ENCODE measurements at places on chromosomes 12 and 14. TPM values are rescaled to one million over a fixed set of nuclear protein-coding genes. Genes with fewer than 3 reads are reported as not detected.

GRCh38 chr14:80003138-80003537, 208.2 kb downstream of the DIO2 start:
- H3K27me3 ChIP-seq = no peaks in the 10 kb centered on the region
- no peak overlapping the region for H3K4me3 ChIP-seq
- no peak for DNase-seq
- no peaks in the 10 kb centered on the region for H3K4me1 ChIP-seq
- no peaks in the 10 kb centered on the region for H3K36me3 ChIP-seq

DNA sequence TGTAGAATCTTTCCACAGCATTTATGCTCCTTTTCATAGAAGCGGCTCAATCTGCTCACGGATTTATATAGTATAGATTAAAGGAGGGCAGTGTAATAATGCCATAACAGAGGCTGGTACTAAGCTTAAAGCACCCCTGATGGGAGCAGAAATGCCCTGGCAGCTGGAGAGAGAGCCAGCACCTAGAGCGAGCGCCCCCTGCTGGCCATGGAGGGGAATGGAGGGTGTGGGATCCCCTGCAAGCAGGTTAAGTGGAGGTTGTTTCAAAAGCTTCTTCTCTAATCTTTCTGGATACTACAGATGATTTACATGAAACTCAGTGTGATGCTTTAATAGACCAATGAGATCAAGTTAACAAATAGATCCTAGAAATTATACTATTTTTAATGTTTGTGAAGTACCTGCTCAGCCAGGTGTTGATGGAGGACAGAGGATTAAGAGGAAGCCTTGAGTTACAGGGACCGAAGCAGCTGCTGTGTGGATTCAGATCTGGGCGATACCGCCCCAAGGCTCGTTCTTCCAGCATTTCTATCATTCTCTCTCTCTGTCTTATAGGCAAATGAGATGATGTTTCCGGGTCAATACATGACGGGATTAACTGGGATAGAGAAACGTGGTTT, 1519.3 kb upstream of the TMEM132C start:
- H3K4me3 ChIP-seq = no peak overlapping the region
- no peaks in the 10 kb centered on the region for H3K36me3 ChIP-seq
- no peak overlapping the region for H3K27ac ChIP-seq
- H3K4me1 ChIP-seq = no peaks in the 10 kb centered on the region
- no peak for DNase-seq
- no peaks in the 10 kb centered on the region for H3K27me3 ChIP-seq

DNA sequence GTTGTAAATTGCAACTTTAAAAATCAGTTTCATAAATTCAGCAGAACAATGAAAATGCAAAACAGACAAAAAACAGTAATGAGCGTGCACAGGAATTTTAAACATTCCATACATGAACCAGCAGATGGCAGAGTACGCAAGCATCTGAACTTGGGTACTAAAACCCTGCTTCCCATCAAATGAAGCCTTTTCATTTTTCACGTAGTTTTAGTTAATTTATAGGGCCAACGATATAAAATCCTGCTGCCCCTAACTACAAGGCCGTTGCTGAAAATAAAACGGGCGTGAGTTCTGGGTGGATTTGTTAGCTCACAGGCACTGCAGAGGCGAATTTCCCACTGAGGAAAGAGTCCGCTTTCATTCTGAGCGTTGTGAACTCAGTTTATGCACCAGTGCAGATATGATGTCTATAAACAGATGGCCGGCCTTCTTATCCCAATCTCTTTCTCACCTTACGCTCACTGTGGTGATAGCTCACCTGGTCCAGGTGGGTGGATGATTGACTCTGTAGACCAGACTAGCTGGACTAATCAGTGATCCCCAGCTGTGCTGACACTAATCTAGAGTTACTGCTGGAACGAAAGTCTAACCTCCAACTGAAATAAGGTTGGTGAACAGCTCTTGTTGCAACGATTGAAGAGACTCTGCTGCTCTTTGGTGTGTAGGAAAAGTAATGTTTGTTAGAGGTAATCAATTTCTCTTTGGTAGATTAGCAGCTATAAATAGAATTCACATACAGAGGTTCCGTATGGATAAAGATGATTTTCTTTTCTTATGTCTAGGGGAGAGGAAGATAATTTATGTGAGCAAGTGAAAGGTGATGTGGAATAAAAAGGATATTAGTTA, 89.2 kb downstream of the PDZRN4 start:
- H3K27me3 ChIP-seq = no peaks in the 10 kb centered on the region
- DNase-seq = no peak
- H3K4me1 ChIP-seq = no peaks in the 10 kb centered on the region
- no peak overlapping the region for H3K4me3 ChIP-seq

- H3K36me3 ChIP-seq = no peaks in the 10 kb centered on the region
- H3K4me1 ChIP-seq = peaks cover 39% of the 10 kb centered on the region
- H3K4me3 ChIP-seq = no peak overlapping the region
Observed at GRCh38 chr14:68817506-68818212, 24.8 kb upstream of the ZFP36L1 start.

Gene AKAP3
- 0.79 TPM for total RNA-seq
